MG63 (cell line): ENCODE measurements at places on chromosomes 1 and 21. TPM values are rescaled to one million over a fixed set of nuclear protein-coding genes. Genes with fewer than 3 reads are reported as not detected.

SLC45A1 gene
- total RNA-seq, result 0.76 TPM in 1 of 2 replicates, not detected in the other

DNA sequence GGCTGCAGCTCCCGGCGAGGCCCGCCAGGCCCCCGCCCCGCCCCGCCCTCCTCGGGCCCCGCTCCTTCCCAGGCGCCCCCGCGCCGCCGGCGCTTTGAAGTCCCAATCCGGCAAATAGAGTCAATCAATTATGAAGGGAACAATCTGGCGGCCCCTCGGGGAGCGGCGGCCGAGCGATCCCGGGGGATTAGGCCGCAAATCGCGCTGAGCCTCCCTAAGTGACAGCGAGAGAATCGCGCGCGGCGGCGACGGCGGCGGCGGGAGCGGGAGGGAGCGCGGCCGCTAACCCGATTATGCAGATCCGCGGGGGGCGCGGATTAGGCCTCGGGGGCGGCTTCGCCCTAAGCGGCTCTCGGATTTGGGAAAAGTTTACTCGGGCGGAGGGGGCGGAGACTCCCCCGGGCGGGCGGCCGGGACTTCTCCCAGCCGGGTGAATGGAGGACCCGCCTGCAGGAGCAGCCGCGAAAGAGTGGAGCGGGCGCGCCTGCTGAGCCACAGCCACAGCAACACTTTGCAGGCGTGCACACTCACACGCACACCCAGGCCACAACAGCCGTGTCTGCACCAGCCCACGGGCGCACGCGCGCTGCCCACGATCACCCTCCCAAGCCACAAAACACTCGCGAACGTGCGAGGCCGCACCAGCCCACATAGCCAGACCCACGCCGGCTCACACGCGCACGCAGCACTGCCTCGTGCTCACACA, 23.0 kb upstream of the DMBX1 start:
- peak; percentile 57 for DNase-seq

DNA sequence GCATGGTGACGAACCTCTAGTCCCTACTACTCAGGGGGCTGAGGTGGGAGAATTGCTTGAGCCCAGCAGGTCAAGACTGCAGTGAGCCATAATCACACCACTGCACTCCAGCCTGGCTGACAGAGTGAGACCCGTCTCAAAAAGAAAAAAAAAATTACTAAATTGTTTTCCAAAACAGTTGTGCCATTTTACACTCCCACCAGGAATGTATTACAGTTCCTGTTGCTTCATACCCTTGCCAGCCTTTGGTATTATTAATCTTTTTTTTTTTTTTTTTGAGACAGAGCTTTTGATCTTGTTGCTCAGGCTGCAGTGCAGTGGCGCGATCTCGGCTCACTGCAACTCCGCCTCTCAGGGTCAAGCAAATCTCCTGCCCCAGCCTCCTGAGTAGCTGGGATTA, 55.9 kb downstream of the RPS6KA1 start:
- no peak for DNase-seq

DNA sequence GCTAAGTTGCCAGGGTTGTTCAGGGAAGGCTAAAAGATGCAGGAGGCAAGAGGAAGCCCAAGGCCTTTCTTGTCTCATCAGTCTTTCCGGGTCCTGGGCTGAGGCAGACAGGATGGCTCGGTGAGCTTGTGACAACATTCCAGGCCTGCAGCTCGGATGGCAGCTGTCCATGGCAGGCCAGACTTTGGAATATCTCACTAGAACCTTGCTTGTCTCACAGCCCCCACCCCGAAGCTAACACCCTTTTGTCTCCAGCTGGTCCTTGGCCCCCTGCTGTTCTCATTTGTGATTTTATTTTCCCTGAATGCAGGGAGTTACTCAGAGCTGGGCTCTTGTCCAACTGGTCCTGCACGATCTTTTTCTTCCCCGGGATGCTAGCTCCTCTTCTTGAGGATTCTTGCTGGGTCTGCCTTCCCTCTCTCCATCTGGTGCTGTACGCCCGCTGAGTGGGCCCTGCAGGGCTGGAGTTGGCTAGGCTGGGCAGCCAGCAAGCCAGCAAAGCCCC, 477.2 kb upstream of the CAMK1G start:
- DNase-seq, result peak; percentile 95

- DNase-seq, result no peak
These were observed 95.4 kb downstream of the INTS7 start for GRCh38 chr1:211939876-211940468.

DNA sequence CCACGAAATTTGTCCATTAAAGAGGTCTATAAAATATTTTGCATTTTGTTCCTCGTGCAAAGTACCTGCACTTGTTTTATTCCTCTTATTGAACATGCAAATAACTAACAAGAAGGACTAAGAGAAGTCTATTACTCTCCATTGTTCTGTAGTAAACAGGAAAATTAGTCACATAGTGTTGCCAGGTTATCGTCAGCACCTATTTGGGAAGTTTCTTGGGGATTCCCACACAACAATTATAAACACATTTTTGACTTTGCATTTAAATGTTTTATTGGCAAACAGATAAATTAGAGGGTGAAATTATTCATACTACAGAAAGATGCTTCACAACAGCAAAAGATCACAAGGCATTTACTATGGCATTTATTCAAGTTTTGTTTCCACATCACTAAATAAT, 174.5 kb downstream of the ZC3H11B start:
- no peak for DNase-seq

DNA sequence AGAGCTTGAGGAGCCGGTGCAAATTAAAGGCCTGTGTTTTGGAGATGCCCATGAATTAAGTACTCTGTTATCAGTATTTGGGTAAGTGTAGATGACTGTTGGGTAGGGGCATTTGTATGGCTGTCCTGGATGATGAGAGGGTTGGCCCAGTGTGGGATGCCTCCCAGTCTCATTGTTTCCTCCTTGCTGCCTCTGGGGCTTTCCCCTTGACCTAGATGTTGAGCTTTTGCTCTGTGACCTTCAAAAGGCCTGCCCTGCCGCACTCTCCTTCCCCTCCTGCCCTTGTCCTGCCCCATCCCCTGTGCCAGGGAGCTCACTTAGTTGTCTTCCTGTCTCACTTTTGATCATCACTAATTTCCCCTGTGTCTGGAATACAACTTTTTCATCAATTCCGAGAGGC, 10.0 kb downstream of the GALNT2 start:
- DNase-seq, result no peak

DNA sequence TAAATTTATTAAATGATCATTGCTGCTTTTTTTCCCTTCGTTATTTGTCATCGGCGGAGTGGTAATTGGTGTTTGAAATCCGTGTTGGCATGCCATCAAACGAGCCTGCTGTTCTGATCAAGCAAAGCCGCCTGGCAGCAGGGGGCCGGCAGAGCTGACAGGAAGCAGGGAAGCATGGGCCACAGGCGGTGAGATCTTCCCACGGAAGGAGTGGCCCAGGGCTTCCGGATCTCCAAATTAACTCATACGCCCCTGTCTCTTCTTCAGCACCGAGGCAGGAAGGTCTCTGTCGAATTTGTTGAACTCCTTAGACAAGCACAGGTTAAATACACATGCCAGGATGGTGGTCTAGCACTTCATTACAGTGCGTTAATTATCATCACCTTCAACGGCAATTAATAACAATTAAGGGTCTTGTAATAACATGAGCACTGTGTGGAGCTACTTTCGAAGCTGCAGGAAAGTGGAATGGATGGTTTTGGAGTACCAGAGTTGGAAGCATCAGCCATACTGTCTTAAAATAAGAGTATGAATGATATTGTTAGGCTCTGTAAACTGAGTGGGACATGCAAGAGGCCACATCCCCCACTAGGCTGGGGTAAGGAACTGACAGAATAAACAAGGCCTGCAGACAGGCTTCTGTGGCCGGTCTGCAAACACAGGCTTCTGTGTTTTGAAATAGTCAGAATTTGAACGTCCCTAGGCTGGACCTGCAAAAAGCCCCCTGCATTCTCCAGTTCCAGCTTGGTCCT, 199.4 kb upstream of the DAB1 start:
- DNase-seq, result peak; percentile 58

- no peak for DNase-seq
These were observed 7.7 kb upstream of the RSPH1 start for GRCh38 chr21:42503711-42504110.

DNA sequence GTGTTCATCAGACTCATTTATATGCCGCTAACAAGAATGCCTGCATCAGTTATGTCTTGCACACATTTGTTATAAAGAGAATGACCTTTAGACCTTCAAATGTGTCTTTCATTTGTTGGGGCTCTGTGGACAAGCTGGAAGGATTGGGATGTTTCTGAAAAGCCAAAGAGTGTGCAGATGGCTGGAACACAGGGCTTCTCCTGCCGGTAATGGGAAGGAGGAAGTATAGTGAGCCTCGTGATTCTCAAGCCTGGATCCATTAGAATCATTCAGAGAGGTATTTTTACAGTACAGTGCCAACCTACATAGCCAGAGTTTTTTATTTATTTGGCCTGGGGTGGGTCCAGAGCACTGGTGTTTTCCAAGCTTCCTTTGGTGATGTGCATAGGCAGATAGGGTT, 40.6 kb upstream of the ATP1A1 start:
- no peak for DNase-seq

OR6P1 gene
- not detected in 2 replicates for total RNA-seq

- DNase-seq, result no peak
These were observed 23.8 kb downstream of the IFNGR2 start for GRCh38 chr21:33427051-33427450.

GRCh38 chr1:55209247-55209646, 5.9 kb downstream of the USP24 start:
- no peak for DNase-seq
